ENCODE measurements at places on chromosomes 1 and 21.

GRCh38 chr1:67256291-67257172, 51.1 kb upstream of the IL12RB2 start:
- no peak for DNase-seq

- DNase-seq, result no peak
These were observed 11.3 kb downstream of the ADARB1 start for GRCh38 chr21:45085700-45086099.

GRCh38 chr1:116189481-116189880, 78.3 kb downstream of the MAB21L3 start:
- DNase-seq, result no peak

DNA sequence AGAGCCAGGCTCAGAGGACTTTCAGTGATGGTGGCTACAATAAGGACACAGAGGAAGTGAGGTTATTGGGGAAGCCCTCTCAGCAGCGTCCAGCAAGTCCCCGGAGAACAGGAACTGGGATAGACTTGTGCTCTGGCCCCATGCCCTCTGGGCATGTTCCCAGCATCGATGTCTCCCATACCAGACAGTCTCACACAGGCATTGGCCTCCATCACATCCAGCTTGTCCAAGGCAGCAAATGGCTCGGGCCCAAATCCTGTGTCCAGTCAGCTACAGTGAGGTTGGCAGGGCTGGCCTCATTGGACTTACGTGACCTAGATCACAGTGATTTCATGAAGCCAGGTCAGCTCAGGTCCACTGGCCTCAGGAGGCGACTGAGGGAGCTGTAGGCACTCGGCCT, 19.6 kb upstream of the TMEM54 start:
- no peak for DNase-seq

- DNase-seq, result no peak
These were observed 598.8 kb downstream of the PLPP3 start for GRCh38 chr1:55980582-55980981.
